ENCODE measurements at places on chromosomes 2 and 18. TPM values are rescaled to one million over a fixed set of nuclear protein-coding genes. Genes with fewer than 3 reads are reported as not detected.

The SLC38A11 gene
- polyA plus RNA-seq: 9.8 TPM

The ELOA2 gene
- polyA plus RNA-seq: not detected

The SERPINB3 gene
- polyA plus RNA-seq: not detected

The EIF2AK2 gene
- 31.1 TPM for polyA plus RNA-seq

The PLA2R1 gene
- 90.3 TPM for polyA plus RNA-seq

The CFAP221 gene
- 22.2 TPM for polyA plus RNA-seq

The OSBPL6 gene
- 6.8 TPM for polyA plus RNA-seq

The CYBRD1 gene
- polyA plus RNA-seq: 51.7 TPM

All from left renal cortex interstitium (tissue), 4 donors.